Stimulated activated CD4-positive, alpha-beta T cell treated with anti-CD3 and anti-CD28 coated beads, Interleukin-15, amount 100 ng/mL, for 1 hour (primary cell): ENCODE measurements at places on chromosomes 16 and 17.

DNA sequence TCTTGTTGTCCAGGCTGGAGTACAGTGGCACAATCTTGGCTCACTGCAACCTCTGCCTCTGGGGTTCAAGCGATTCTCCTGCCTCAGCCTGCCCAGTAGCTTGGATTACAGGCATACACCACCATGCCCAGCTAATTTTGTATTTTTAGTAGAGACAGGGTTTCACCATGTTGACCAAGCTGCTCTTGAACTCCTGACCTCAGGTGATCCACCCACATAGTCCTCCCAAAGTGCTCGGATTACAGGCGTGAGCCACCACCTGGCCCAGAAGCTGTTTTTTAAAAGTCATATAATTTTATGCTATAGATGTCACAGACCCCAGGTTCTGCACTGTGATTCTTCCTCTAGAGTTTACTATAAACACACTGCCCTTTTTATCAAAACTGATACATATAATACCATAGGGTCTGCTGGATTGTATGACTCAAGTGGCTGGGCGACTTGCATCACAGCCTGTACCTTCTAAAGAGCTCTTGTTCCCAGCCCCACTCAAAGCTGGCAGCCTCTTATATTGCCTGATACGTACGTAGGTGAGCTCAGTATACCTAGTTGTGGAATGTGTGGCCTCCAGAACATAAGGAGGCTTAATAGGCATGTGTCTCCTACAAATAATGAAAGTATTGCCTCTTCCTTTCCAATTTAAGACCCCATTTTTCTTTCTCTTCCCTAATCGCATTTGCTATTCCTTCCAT lies 295.8 kb downstream of the ZFHX3 start:
- no peak for DNase-seq

- no peak for DNase-seq
Observed at GRCh38 chr16:60902114-60902513, 1134.1 kb downstream of the CDH8 start.

- DNase-seq, result no peak
Observed at GRCh38 chr16:25093208-25094061, 18.1 kb upstream of the LCMT1 start.

DNA sequence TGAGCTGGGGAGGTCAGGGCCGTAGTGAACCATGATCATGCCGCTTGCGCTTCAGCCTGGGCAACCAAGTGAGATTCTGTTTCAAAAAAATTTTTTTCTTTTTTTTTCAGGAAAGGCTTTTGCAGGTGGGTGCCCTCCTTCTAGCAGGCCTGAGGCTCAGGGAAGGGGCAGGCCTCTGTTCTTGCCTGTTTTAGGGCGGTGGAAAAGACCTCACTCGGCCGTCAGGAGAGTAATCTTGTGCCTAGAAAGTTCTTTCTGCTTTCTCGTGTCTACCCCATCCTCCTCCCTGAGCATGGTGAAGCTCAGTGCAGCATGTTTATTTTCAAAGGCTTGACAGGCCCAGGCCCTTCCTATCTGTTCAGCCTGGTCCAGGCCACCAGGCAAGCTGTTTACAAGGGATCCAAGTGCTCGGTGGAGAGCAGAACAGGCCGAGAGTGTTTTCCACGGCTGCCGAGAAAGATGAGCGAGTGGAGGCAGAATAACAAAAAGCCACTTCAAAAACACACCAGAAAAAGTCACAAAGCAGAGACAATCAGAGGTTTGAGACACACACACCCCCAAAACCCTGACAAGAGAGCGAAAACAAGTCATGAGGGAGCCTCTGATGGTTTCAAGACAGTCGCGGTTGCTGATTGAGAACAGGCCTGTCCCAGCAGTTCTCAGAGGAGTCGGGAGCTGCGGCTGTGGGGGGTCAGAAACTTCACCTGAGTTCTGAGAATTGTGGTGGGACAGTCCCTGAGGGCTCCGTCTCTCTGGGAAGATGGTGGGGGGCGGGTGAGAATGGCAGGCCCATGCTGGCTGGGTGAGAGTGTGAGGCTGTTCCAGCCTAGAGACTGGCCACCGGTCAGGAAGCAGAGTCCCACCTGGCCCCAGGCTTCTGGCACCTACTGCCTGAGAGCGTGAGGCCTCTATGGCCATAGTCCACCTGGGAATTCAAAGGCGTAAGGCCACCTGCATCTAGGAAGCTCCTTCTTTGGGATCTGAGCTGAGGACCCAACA lies 37.5 kb upstream of the CCR7 start:
- DNase-seq, result peak; percentile 44

- no peak for DNase-seq
Observed at GRCh38 chr16:86324320-86324719, 186.0 kb upstream of the FOXF1 start.

DNA sequence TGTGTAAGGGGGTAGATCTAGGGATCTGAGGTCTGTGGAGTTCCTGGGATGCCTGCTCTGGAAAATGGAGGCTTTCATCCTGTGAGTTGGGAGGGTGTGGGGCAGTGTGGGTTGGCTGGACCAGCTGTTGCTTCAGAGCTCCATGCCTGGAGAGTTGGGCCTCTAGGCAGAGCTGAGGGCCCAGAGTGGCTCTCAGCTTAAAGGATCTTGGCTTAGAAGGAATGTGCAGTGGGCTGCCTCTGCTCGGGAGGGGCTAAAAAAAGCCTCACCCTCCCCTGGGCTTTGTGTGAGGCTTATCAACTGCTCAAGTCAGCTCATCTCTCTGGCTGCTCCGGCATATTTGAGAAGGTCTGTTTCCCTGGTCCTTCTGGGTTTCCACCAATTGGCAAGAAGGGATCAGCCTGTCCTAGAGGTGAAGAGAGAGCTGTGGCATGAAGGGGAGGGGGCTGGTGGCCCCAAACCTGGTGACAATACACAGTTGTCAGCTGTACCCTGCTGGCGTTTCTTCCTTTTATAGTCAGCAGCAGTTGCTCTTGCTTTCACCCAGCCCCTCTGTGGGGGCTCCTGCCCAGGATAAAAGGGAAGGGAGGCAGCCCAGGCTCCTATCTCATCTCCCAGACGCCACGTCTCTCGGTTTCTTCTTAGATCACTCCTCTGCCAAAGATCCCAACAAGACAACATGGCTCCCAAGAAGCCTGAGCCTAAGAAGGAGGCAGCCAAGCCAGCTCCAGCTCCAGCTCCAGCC lies at the start of gene MYL4:
TSS of gene MYL4 (plus strand) at position 605 of the 745 bp plus-strand sequence. CDS start at position 680, 75 bp downstream.
- DNase-seq, result no peak

DNA sequence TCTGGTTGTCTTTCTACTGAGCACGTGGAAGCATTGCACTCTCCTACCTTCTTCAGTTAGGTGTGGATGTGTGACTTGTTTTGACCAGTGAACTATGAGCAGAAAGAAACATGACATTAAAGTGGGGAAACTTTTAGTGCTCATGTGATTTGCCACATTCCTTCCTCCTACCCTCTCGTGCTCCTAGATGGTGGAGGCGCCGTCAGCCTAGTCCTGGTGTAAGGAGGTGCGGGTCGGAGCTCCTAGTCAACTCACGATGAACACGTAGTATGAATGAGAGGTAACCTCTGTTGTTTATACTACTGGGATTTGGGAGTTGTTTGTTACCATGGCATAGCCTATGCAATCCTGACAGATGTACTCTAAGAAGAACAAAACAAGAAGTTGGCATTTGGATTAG lies 47.4 kb downstream of the KSR1 start:
- DNase-seq, result no peak

DNA sequence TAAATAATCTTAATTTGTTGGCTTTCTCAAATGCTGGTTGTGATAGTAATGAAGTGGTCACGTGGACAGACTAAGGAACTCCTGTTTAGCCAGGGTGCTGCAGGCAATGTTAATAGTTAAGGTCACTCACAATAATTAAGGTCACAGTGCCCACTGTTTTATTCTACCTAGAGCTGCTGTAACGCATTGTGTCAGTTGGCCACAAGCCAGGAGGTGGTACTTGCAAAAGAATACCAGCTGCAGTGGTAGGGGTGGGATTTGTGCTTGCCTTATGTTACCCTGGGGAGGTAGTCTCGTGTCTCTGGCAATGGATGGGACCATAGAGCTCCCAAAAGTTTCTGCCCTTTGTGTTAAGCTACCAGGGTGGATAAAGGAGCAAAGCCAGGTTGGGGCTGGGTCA lies 969.1 kb upstream of the CDH8 start:
- DNase-seq, result no peak

DNA sequence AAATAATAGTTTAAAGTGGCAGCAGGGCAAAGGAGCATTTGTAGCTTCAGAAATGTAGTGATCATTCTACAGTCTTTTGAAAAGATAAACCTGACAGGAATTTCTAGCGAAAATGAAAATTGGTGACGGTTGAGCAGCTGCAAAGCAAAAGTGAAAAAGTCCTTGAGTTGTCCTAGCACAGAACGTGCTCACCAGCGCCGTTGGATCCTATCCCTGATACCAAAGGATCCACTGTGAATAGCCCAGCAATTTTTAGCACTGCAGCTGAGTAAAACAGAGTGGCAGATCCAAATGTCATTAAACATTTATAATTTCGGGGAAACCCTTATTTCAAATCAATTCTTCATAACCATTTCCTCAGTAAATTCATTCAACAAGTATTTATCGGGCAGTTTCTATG lies 453.8 kb upstream of the HSBP1 start:
- DNase-seq, result no peak

DNA sequence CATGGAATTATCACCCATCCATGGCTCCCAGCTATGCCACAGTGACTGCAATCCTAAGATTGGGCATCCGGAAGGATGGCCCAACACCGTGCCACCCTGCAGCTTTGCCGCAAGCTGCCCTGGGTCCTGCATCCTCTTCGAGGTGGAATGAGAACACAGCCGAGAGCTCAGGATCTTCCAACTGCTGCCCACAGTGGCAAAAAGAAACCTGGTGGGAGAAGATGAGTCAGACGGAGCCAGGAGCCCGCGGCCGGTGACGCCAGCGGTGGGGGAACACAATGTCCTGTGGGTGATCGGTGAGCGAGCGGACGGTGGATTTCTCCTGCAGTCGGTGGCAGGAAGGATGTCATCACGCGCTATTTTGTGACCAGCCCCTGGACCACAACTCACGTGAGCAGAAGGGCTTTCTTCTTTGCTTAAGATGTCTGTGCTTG lies 20.1 kb downstream of the CD7 start:
- peak; percentile 59 for DNase-seq

- no peak for DNase-seq
Observed at GRCh38 chr16:84228256-84228838, 11.5 kb downstream of the KCNG4 start.

- DNase-seq, result no peak
Observed at GRCh38 chr16:89495121-89495520, 4.8 kb upstream of the ANKRD11 start.

GRCh38 chr17:18332909-18333489 lies 17.9 kb downstream of the SMCR8 start:
- DNase-seq, result no peak

DNA sequence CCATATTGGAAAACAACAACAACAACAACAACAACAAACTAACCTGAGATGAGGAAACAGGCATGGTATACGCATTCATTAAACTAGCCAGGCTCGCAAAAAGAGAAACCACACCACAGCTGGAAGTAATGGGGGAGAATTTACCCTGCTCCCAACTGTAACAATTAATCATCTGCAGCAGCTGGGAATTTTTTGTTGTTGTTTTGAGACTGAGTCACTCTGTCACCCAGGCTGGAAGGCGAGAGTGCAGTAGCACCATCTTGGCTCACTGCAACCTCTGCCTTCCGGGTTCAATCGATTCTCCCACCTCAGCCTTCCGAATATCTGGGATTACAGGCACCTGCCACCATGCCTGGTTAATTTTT lies 16.3 kb downstream of the PRPSAP1 start:
- DNase-seq, result no peak

- DNase-seq, result no peak
Observed at GRCh38 chr17:15291674-15292361, 26.7 kb upstream of the PMP22 start.

GRCh38 chr17:68861602-68862001 lies 93.6 kb downstream of the ABCA8 start:
- DNase-seq, result no peak

DNA sequence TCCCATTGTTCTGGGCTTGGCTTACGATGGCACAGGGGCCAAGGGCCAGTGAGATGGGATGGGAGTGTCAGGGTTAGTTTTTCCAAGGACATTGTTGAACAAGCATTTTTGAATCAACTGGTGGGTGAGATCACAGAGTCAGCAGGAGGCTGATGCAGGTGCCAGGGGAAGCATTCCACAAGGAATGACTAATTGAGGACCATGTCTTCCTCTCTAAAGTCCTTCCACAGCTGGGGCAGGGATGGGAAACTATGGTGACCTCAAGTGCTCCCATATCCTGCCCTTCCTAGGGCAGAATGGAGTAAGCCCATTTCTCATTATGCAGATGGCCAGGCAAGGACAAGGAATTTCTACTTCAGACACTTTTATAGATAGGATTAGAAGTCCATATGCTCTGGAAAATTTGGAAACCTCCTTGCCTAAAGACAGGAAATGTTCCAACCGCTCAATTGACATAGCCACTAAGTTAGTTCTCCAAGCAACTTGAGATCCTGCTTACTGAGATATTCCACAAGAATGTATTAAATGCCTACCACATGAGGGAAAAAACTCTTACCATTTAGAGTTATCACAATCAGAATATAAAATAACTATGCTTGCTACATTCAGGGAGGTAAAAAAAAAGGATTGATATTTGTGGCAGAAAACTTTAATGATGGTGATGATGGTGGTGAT lies 21.2 kb upstream of the ENGASE start:
- DNase-seq, result no peak
